Activated CD8-positive, alpha-beta memory T cell treated with anti-CD3 and anti-CD28 coated beads for 48 hours (primary cell): ENCODE measurements at places on chromosomes 6 and 20.
A peak's percentile ranks its signal among the peaks of the same experiment; 100 is the strongest.

DNA sequence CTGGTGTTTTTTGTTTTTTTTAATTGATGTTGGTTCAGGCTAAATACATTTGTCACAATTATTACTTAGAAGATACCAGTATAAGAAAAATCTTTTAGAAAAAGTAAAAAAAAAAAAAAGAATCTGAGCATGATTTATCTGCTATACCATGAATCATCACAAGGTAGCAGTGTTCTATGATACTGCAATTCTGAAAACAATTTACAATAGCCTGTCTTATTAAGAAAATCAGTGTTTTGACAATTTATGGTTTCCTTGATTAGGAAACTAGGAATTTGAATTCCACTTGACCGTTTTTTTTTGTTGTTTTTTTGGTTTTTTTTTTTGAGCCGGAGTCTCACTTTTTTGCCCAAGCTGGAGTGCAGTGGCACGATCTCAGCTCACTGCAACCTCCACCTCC, 9.3 kb upstream of the MAK start:
- no peak for DNase-seq

GRCh38 chr6:40036186-40036585, 101.9 kb upstream of the MOCS1 start:
- DNase-seq: no peak

- peak; percentile 48 for DNase-seq
These were observed 26.4 kb downstream of the ARMC2 start for GRCh38 chr6:108874470-108875160.

GRCh38 chr6:137002505-137002904, 42.3 kb downstream of the IL20RA start:
- DNase-seq: no peak

- DNase-seq: no peak
These were observed 310.6 kb downstream of the PRKN start for GRCh38 chr6:162416831-162417537.

GRCh38 chr6:15922510-15923250, 206.2 kb upstream of the MYLIP start:
- no peak for DNase-seq

DNA sequence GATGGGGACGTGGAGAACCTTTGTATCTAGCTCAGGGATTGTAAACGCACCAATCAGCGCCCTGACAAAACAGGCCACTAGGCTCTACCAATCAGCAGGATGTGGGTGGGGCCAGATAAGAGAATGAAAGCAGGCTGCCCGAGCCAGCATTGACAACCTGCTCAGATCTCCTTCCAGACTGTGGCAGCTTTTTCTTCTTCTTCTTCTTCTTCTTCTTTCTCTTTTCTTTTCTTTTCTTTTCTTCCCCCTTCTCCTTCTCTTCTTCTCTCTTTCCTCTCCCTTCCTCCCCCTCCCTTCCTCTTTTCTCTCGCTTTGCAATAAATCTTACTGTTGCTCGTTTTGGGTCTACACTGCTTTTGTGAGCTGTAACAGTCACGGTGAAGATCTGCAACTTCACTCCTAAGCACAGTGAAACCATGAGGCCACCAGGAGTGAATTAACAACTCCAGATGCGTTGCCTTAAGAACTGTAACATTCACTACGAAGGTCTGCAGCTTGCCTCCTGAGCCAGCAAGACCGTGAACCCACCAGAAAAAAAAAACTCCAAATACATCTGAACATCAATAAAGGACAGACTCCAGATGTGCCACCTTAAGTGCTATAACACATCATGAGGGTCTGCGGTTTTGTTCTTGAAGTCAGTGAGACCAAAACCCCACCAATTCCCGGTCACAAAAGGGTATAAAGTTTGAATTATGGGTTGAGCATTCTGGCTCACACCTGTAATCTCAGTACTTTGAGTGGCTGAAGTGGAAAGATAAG, 19.6 kb upstream of the SERPINB1 start:
- no peak for DNase-seq

DNA sequence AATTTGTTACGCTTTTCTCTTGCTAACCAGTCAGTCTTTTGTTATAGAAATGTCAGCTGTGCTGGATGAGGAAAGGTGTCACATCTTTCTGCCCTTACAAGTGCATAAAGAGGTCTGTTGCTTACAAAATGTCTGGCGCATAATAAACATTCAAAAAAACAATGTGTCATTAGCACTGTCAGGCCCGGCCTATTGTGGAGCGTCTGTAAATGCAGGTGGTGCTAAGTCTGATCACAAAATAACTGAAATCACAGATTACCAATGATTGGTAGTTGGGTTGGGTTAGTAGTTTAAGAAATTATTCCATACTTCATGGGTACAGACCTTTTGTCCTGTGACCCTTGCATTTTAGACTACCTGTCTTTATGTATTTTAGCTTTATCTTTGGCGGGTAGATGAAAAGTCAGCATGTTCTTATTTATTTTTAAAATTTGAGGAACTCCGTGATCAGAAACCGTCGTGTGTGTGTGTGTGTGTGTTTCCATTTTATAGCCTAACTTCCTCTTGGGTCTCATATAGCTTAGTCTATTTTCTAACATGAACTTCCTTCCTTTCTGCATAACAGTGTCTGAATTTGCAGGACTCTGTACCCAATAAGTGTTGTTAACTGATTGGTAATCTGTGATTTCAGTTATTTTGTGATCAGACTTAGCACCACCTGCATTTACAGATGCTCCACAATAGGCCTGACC, 88.1 kb upstream of the IFNGR1 start:
- DNase-seq: no peak
